Left renal cortex interstitium (tissue), 4 donors: ENCODE measurements at places on chromosomes 6 and 20. TPM values are rescaled to one million over a fixed set of nuclear protein-coding genes. Genes with fewer than 3 reads are reported as not detected.
A peak's percentile ranks its signal among the peaks of the same experiment; 100 is the strongest.

- DNase-seq: no peak
Measured at GRCh38 chr20:9397928-9398327, 116.5 kb upstream of the LAMP5 start.

DNA sequence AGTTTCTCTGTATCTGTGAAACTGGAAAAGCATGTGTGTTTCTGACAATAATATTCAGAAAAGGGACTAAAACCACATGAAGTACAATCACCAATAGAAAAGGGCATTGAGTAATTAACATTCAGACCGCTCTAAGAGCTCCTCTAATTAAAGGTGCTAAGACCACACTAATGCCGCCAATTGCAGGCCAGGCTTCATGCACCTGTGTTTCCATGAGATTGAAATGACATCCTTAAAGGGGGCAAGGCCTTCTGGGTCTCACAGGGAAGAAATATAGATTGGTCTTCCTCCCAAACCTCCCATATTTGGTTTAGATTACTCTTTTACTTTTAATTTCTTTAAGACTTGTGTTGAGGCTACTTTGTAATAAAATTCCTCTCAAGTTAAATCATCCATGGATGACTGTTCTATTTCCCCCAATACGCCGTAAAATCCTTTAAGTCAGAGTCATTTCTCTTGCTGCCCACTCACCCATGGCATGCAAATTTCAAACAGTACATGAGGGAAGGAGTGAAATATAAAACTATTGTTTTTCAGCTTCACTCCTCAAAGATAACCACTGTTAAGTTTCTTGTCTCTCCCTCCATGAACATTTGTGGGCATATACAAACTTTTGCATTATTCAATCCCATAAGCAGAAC lies 110.6 kb downstream of the UBE3D start:
- no peak for DNase-seq

DNA sequence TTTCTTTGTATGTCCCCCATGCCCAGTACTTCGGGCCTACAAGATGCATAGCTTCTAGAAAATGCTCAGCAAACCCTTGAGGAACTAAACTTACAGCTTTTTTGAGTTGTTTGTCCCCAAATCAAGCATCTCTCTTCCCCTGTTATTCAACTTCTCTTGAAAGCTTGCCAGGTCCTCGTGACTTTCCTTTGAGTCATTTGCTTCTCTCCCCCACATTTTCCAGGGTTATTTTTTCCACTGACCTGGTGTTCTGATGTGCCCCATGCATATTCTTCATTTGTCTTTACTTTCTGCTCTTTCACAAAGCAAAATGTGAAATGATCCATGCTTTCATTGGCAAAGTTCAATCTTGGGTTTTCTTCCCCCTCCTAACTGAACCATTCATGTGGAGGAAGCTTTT lies 204.8 kb downstream of the TFAP2A start:
- no peak for DNase-seq

DNA sequence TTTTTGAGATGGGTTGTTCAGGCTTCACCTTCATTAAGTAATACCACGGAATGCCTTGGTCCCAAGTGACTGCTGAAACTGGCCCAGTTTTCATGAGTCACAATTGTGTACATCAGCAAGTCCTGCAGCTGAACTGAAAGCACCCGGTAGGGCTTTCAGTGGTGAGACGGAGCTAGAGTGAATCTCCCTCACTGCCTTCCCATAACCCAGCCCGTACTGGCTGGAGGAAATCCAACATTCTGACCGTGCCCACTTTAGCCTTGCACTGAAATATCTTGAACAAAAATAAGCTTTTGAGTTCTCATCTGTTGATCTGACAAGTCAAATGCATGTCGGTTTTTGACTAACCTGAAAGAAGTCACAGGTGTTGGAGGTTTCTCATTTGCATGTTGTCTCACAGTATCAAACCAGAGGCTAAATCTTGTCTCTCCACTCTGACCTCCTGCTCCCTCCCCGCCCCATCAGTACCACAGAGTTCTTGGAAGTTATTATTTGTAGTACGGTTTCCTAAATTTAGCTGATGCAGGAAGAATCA lies 35.9 kb downstream of the DUSP22 start:
- no peak for DNase-seq

DNA sequence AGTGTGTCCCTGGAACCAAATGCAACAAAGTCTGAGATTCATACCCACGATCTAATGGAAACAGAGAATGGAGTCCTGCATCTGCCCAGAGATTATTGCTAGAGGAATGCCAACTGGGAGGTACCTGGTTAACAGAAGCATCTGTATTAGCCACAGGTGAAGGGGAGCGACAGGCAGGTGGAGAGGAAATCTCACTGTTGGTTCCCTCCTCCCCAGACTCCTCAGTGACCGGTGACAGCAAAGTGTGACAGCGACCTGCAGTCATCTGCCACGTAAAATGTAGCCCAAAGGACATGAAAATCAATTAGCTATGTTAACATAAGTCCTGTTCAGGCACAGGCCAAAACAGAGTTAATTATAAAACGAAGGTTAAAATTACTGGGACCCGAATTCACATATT lies 336.6 kb downstream of the SYNE1 start:
- no peak for DNase-seq

Gene SLC16A10
- 29.6 TPM for polyA plus RNA-seq

Gene ENPP1
- 18.3 TPM for polyA plus RNA-seq

Gene BTN1A1
- polyA plus RNA-seq: 0.22 TPM

- no peak for DNase-seq
Measured at GRCh38 chr6:84358581-84358980, 131.1 kb upstream of the CEP162 start.

Gene RAET1E
- 1.1 TPM for polyA plus RNA-seq

DNA sequence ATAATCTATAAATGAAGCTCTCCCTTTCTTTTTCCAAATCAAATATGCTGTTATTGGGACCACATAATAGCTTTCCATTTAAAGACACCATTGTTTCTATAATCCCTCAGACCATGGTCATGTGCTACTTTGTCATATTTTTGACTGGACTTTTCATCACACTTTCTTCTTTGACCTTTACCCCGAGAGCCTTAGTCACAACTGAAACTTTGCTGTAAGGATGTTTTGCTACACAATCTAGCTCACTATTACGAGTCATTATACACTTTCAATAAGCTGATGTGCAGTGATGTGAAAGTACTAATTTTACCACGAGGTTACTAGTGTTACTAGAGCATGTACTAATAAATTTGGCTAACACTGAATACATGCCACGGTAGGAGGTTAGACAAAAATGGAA lies 367.2 kb upstream of the RUNX2 start:
- no peak for DNase-seq

GRCh38 chr20:62480318-62480717 lies 4.5 kb upstream of the GATA5 start:
- DNase-seq: no peak

Gene OTOR
- not detected for polyA plus RNA-seq

- DNase-seq: no peak
Measured at GRCh38 chr20:47897461-47897860, 112.2 kb upstream of the SULF2 start.

Gene CD109
- polyA plus RNA-seq: 11.1 TPM

GRCh38 chr6:160117137-160117536 lies 4.5 kb upstream of the SLC22A1 start:
- DNase-seq: no peak

DNA sequence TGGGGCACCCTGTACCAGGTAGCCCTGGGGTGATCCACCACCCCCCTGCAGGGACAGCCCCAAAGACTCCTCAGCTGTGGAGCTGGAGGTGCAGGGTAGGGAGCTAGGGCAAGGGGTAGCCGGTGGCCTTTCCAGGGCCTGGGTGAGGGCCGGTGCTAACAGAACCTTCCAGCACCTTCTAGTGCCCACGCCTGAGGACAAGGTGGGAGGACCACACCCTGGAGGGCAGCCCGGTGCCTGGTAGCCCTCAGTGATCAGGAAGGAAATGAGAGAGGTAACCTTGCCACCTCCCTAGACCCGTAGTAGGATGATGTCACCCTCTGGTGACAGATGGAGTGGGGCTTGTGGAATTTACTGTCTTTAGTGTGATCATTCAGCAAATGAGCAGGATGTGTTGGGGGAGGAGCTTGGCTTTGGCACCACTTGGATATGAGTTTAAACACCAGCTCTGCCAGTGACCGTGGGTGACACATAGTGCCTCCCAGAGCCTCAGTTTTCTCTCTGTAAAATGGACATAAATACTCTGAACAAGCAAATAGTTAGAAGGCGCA lies 187.7 kb downstream of the NFATC2 start:
- no peak for DNase-seq

Gene CCN6
- polyA plus RNA-seq: 3.7 TPM

DNA sequence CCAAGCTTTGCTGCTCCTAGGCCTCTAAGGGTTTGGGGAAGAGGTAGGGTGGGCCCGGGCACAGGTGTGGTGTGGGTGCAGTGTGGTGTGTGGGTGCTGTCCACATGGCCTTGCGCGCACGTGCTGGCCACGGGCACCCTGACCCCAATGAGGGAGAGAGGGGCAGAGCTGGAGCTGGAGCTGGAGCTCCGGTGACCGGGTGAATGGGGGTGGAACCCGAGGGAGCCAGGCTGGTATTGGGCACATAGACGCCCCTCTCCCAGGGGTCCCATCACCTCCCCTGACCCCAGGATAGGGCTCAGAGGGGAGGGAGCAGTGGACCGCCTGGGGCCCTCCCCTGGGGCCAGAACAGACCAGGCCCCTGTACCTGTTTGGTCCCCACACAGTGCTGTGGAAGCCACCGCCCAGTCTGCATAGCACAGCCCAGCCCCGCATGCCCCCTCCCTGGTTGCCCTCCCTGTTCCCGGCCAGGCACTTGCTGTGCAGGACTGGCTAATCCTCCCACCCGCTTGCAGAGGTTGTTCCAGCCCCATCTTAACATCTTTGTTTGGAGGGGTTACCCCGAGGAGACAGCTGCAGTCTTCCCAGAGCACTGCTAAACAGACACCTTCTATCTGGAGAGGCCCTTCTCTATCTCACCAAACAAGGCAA lies 984 bp downstream of the ADAM33 start:
- no peak for DNase-seq

DNA sequence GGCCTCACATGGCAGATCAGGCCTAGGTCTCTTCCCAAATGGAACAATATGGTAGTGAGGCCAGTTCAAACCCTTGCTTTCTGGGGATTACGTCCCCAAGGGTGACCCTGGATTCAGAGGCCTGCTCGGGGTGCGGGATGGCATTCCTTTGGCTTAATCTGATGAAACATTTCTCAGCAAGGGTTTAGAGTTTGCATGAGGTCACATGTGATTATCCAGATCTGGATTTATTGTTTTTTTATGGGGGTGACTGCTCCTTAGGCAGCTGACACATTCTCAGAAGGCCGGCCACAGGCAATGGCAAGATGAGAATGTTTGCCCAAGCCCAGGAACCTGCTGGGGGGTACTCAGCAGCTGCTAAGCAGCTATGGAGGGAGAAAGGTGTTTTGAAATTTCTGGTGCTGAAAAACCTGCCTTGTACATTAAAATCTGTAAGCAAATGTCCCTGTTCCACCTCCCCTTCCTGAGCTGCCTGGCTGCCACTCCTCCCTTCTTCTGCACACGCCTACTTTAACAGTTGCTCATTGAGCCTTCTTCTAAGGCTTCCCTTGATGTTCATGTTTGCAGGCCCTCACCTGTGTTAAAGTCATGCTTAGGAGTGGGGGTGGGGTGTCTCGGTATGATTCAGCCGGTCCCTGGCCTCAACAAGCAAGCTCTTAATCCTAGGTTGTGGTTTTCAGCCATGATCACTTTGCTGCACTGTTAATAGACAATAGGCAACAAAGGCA lies 37.9 kb upstream of the FUCA2 start:
- no peak for DNase-seq

Gene SYS1
- 34.6 TPM for polyA plus RNA-seq

DNA sequence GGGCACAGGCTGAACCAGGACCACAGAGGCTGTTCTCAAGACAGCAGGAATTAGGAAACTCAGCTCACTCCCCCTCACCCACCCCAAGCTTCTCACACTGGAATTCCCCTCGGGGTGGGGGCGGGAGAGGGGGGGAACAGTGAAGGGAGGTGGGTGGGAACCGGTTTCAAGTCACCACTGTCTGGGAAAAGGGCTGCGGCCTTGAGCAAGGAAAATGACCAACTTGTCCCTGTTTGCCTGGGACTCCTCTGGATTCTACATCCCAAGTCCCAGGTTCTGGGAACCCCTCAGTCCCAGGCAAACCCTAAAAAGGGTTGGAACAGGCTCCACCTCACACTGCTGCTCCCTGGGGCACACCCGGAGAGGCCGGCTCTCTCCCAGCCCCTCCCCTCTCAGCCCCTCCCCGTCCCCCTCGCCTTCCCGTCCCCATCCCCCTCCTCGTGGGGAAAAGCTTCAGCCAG lies 230.7 kb downstream of the TFAP2C start:
- DNase-seq: peak; percentile 47

GRCh38 chr6:113696960-113697359 lies 160.2 kb upstream of the MARCKS start:
- no peak for DNase-seq

DNA sequence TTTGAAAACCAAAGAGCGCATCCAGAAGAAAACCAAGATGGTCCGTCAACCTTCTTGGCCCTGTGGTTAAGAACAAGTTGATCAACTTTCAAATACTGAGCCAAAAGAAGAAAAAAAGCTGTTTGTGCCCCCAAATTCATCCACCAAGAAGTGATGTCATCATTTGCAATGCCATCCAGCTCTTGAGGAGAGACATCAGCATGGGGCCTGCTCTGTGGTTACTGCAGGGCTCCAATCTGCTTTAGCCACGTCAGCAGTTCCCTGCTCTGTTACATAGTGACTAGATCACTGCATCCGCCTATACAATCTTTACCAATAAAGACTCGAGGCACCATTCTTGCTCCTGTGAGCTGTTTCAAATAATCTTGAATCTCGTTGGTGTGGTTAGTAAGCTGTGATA lies 75.0 kb upstream of the BLCAP start:
- DNase-seq: no peak

DNA sequence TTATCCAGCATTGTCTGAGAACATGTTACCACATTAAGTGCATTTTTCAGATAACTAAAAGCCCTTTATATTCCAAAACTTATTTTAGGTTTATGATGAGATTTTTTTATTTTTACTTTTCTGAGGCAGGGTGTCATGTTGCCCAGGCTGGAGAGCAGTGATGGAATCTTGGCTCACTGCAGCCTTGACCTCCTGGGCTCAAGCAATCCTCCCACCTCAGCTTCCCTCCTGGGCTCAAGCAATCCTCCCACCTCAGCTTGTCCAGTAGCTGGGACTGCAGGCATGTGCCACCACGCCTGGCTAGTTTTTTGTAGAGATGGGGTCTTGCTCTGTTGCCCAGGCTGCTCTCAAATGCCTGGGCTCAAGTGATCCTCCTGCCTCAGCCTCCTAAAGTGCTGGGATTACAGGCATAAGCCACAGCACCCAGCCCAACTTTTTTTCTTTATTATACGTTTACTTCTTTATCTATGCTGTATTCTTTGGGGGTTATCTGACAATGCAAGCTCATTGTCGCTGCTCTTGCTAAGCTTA lies 6.2 kb downstream of the DYNLT1 start:
- no peak for DNase-seq
